Activated naive CD4-positive, alpha-beta T cell treated with anti-CD3 and anti-CD28 coated beads, Interleukin-2, amount 10 ng/mL, durations not matched to agents 7 days and 5 days (primary cell): ENCODE measurements at places on chromosomes 3 and 15.
A peak's percentile ranks its signal among the peaks of the same experiment; 100 is the strongest.

GRCh38 chr3:147945968-147946519 is 536.9 kb downstream of the ZIC1 start:
- DNase-seq: no peak

- DNase-seq: no peak
These were observed 25.2 kb upstream of the TFDP2 start for GRCh38 chr3:142174559-142174958.

- DNase-seq: no peak
These were observed 404.4 kb upstream of the KCNMB2 start for GRCh38 chr3:178131801-178132200.

- no peak for DNase-seq
These were observed 119.5 kb downstream of the CHST2 start for GRCh38 chr3:143239031-143239430.

DNA sequence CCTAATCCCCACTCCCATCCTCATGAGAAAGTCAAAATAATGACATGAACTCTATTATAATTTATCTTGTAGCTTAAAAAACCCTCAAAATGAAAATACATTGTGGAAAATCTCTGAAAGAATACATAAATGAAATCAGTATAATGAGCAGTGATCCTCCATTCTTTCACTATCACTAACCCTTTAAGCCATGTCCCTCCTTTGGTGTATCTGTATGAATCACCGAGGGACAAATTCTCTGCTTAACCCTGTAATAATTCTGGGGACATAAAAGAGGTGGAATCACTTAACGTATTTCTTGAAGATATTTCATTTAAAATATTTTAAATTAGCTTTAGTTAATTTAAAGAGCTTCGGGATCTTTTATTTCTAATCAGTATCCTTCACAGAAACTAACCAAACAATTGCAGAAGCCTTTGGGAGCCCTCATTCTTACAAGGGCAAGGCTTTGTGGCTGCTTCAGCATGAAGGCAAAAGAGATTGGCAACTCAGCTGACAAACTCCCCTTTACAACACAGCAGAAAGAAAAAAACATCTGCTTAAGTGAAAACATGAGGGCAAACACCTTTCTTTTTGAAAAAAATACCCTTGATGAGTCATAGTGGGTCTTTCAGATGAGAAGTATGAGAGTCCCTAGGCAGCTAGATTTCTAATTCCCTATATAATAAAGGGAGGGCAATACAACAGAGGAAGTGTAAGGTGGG is 44.0 kb upstream of the ALCAM start:
- no peak for DNase-seq

- no peak for DNase-seq
These were observed 29.8 kb downstream of the GOLGA8S start for GRCh38 chr15:23384371-23384770.

GRCh38 chr3:193641440-193641775 is 48.4 kb downstream of the OPA1 start:
- no peak for DNase-seq

DNA sequence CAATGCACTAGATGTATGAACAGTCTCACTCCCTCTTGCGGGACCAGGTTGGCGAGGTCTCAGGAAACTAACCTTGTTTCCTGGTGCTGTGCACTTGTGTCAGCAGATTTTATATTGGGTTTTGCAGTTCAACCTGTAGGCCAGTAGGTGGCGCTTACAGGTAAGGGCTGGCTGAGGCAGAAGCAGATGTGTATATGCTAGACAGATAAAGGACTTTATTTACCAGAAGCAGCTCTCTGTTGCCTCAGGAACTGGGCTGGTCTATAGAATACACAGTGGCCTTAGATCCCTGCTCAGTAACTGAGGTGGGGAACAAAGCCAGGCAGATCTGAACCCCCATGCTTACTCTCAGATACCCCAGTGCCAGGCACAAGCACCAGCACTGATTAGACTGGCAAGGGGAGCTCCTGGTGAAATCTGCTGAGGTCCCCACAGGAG is 296.8 kb downstream of the DOCK3 start:
- peak; percentile 70 for DNase-seq

GRCh38 chr3:187406927-187407326 is 38.7 kb downstream of the RTP4 start:
- DNase-seq: no peak

DNA sequence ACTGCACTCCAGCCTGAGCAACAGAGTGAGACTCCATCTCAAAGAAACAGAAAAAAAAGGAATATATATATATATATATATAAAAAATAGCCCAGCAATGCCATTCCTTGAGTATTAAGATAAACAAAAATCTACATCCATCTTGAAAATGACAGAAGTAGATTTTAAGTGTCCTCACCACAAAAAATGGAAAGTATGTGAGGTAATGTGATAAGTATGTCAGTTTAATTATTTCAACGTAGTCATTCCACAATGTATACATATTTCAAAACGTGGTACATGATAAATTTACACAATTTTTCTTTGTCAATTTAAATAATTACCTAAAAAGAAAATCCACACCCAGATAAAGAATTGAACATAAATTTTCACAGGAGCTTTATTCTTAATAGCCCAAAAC is 54.9 kb downstream of the HCN4 start:
- DNase-seq: no peak

DNA sequence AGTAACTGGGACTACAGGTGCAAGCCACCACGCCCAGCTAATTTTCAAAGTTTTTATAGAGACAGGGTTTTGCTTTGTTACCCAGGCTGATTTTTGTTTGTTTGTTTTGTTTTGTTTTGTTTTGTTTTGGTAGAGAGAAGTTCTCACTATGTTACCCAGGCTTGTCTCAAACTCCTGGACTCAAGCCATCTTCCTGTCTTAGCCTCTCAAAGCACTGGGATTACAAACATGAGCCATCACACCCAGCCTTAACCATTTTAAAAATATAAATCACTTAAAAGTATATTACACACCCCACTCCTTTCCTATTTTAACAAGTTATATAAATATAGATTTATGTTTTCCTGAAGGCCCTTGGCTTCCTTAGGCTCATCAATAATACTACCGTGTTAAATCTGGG is 6.5 kb upstream of the DYNC1LI1 start:
- no peak for DNase-seq

DNA sequence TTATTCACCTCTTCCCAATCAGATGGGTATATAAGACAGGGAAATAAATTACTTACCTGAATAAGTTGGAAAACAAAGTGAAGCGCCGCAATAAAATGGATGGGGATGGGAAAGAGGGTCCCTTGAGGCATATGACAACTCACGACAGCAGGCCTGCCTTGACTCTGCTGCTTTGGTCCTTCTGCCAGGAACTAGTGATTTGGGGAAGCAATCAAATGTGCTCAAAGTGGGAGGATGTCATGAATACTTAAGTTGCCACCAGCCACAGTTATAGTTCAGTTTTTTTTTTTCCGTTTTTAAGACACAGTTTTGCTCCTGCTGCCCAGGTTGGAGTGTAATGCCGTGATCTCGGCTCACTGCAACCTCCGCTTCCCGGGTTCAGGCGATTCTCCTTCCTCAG is 4.6 kb downstream of the PARL start:
- no peak for DNase-seq

DNA sequence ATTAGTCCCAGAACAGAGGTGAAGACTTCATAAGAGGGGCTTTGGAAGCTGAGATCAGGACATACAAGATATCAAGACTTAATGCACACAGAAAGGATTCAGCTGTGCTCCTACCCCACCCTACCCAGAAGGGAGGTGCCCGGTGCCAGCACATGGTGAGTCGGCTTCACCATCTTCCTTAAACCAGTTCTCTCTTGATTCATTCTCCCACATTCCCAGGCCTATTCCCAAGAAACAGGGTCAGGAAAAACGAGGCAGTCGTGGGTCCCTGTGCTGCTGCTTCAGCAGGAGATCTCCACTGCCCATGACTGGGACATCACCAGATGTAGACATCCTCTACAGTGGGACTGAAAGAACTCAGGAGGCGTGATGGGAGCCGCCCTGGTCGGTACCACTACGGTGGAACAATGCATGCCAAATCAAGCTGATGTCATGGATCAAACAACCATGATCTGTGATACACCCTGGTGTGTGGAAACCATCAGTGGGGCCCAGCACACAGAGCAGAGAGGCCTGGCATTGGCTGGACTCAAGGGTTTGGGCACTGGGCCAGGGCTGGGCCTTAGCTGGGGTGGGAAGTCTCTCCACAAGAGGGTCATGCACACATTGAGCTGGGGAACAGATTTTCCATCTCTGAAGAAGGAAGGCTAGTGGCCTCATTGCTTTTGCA is 41.9 kb downstream of the CCDC12 start:
- no peak for DNase-seq

DNA sequence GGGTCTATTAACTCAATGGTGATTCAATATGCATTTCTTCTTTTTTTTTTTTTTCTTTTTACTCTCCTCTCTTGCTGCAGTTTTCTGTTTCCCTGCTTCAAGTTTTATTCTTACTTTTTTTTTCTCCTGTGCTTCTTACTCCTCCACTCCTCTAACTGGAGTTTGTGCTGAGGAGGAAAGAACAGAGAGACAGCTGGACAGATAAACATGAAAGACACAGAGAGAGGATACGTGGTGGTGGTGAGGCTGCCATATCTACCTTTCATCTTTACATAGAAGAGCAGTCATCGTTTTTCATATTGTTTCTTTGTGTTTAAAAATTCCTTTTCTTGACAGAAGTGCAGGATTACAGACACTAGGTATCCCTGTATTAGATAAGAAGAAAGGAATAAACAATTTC is 262.8 kb downstream of the OTOL1 start:
- DNase-seq: no peak

DNA sequence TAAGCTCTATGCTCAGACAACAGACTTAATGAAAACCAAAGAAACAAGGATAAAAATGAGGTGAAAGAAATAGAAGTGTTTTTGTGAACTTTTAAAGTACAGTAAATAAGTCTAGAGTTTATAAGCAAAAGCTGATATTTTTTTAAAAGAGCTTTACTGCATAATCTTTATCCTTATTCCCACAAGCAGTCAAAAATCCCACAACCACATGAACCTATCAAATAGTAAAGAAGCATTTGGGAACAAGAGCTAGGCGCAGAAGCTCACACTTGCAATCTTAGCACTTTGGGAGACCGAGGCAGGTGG is 103.8 kb upstream of the TJP1 start:
- DNase-seq: no peak

DNA sequence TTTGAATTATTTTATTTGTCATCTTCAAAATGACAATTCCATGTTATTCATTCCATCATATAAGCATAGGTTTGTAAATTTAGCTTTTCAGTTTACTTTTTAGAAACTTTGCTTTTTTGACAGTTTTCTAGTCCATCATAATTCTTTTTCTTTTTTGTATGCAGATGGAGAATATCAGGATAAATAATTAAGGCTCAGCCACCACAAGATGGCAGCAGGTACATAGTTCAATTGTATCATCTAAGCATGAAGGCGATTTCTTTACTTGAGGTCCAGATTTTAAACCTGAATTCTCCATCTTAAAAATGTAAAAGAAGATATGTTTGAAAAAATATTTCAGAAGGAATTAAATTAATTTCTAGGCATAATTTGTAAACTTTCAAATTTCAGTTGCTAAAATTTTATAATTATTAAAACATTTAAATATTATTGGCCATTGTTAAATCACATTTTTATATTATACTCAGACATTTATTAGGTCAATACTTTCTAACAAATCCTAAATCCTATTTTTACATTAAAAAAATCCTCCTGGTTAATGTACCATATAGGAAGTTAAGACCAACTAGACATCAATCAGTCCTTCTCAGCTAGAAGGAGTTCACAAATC is 15.1 kb downstream of the PLSCR5 start:
- DNase-seq: peak; percentile 25

GRCh38 chr3:171257251-171258203 is 202.7 kb downstream of the TNIK start:
- DNase-seq: no peak

DNA sequence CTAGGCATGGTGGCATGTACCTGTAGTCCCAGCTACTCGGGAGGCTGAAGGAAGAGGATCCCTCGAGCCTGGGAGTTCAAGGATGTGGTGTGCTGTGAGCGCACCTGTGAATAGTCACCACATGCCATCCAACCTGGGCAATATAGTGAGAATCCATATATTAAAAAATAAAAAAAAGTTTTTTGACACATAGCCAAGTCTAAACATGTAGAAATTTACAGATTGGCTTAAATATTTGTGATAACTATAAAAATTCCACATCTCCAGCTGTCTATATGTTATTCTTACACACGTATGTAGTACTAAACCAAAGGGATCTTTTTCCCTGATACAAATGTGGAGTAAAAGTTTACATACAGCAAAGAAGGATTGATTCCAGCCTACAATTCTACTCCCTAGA is 119.7 kb downstream of the CNTN4 start:
- no peak for DNase-seq

DNA sequence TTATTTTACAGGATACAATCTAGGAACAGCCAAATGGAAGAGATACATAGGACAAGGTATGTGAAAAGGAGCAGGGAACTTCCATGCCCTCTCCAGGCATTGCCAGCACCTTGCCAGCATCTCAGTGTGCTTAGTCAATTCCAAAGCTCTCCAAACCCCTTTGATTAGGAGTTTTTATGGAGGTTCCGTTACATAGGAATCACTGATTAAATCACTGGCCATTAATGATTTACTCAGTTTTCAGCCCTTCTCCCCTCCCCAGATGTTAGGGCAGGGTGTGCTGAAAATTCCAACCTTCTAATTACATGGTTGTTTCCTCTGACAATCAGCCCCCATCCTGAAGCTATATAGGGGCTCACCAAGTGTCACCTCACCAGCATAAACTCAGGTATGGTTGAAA is 11.5 kb downstream of the MYLK start:
- no peak for DNase-seq

DNA sequence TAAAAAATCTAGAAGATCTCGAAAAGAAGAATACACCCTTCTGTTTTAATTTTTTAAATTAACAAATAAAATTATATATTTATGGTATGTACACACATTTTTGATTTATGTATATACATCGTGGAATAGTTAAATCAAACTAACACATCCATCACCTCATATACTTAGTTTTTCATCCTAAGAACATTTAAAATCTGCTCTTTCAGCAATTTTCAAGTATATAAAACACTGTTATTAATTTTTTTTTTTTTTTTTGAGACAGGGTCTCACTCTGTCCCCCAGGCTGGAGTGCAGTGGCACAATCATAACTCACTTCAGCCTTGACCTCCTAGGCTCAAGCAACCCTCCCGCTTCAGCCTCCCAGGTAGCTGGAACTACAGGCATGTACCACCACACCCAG is 32.8 kb upstream of the ACAP2 start:
- no peak for DNase-seq

GRCh38 chr3:101676765-101677435 is at the start of gene ZBTB11:
ZBTB11 (minus strand) TSS chr3:101677132; CDS start chr3:101676914, 218 bp downstream.
- DNase-seq: peak; percentile 100

DNA sequence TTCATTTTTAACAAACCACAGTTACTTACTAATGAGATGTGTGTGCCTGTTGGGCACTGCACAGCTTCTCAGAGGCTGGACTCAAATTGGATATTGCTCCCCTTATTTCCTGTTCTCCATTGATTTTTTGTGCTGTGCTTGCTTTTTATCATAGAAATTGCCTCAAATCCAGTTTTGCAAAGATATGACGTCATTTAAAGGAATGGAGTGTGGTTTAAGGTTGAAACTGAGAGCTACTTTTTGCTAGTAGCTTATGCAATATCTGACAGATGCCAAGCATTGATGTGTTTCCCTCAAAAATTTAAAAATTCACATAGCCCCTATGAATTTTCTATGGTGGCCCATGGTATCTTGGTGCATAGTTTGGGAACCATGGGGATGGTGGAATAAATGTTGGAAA is 67.7 kb upstream of the ROPN1 start:
- no peak for DNase-seq

GRCh38 chr15:80878242-80878866 is 99.2 kb downstream of the CEMIP start:
- DNase-seq: no peak

- no peak for DNase-seq
These were observed 1.6 kb downstream of the DHX30 start for GRCh38 chr3:47804577-47804976.

- no peak for DNase-seq
These were observed 19.9 kb downstream of the SLC51A start for GRCh38 chr3:196236223-196236622.
